ENCODE measurements at places on chromosomes 12 and 14. TPM values are rescaled to one million over a fixed set of nuclear protein-coding genes. Genes with fewer than 3 reads are reported as not detected.

Gene ANHX
- not detected for total RNA-seq

Gene BATF
- 5.1 TPM for total RNA-seq

Gene RDH16
- total RNA-seq: 0.58 TPM

Gene TAS2R50
- 20.0 TPM for total RNA-seq

Gene RFLNA
- 6.0 TPM for total RNA-seq

Gene DACT1
- total RNA-seq: 83.9 TPM

Gene RPL41
- total RNA-seq: 2,071 TPM

Gene KRT83
- not detected for total RNA-seq

Gene GEMIN2
- total RNA-seq: 33.5 TPM

Gene MON2
- total RNA-seq: 302 TPM

Gene C1R
- total RNA-seq: 174 TPM

Gene PEX5
- 27.7 TPM for total RNA-seq

Gene TMEM120B
- total RNA-seq: 11.5 TPM

Gene MED13L
- 273 TPM for total RNA-seq

Gene SSPN
- total RNA-seq: 78.5 TPM

Gene NKX2-1
- total RNA-seq: not detected

Gene CNOT2
- 296 TPM for total RNA-seq

Gene TGM1
- 1.2 TPM for total RNA-seq

Gene FBLN5
- total RNA-seq: 71.3 TPM

All from urinary bladder (tissue), 4 donors.